ENCODE measurements at places on chromosomes 12 and 14.
A peak's percentile ranks its signal among the peaks of the same experiment; 100 is the strongest.

DNA sequence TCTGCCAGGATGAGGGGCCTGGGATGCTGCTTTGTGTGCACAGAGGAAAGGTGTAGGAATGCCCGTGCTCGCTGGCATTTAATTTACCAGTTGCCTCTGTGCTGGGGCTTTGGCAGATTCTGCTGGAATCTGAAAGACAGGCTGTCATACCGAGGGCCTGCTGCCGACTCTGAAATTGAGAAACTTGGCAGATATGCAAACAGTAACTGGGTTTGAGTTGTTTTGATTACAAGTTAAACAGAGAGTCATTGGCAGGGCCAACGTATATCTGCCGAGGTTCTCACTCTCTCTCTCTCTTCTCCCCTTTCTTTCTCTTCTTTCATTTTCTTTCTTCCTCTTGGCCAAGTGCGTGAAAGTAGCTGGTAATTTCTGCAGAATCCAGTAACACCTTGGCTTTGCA, 618.7 kb downstream of the VRK1 start:
- DNase-seq = no peak

DNA sequence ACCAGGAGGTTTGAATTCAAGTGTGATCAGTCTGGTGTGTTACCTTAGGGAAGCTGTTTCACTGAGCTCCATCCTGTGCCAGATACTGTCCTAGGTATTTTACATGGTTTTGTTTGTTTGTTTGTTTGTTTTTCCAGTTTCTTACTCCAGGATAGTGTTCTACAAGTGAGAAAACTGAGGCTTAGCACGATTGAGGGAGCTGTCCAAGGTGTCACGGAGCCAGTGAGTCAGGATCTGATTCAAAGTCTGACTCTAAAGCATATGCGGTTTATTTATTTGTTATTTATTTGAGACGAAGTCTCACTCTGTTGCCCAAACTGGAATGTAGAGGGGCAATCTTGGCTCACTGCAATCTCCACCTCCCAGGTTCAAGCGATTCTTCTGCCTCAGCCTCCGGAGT, 79.7 kb upstream of the GNG2 start:
- no peak for DNase-seq

DNA sequence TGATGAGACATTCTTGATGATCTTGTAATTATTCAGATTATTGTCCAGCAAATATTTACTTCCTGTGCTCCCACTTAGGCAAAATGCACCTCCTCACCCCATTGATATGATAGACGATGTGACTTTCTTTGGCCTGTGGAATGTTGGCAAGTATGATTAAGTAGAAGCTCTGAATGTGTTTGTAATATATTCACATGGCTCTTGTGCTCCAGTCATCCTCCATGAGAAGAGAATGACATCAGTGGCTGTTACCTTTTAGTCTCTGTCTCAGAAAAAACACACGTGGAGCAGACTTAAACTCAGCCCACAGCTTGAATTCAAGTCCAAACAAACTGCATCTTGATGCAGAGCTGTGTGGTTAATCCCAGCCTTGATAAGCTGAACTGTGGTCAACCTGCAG, 984.3 kb upstream of the FBXO33 start:
- no peak for DNase-seq

GRCh38 chr12:51661836-51662235, 70.8 kb downstream of the SCN8A start:
- DNase-seq = no peak

GRCh38 chr14:77872983-77873382, 73.1 kb downstream of the ADCK1 start:
- no peak for DNase-seq

DNA sequence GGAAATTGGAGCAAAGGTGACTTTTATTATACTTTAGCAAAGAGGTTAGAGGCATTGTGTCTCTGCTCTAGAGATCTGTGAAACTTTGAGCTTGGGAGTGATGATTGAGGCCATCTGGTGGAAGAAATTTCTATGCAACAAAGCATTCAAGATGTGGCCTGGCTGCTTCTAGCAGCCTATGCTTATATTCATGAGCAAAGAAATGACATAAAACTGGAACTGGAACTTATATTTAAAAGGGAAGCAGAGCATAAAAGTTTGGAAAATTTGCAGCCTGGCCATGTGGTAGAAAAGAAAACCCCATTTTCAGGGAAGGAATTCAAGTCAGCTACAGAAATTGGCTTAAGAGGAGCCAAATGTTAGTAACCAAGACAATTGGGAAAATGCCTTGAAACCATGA, 70.4 kb downstream of the SDR9C7 start:
- DNase-seq = no peak

DNA sequence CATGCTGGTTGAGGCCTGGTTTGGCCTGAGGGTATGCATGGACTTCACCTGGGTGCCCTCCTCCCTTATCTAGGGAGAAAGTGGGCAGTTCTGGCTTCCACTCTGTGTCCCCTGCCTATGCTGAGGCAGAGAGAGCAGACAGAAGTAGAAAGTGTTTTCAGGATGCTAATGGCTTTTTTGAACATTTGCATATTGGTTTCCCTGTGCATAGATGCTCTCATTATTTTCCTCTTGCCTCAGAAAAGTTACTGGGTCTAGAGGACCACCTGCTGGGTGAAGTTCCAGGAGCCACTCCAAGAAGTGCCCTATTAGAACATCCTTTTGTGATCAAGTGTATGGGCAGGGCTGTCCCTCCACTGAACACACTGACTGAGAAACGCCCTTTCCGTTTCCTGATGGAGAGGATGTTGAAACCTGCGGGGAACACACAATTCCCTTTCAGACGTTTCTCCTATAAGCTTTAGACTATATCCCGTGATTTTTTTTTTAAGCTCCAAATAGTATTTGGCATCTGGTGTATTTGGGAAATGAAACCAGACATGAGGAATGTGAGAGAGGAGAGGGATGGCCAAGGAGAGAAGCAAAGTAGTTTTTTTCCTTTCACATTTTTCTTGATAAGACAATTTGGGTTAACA, 66.6 kb downstream of the DAAM1 start:
- DNase-seq = no peak

- DNase-seq = peak; percentile 60
Observed at GRCh38 chr12:54173066-54173726, 15.6 kb downstream of the SMUG1 start.

- DNase-seq = no peak
Observed at GRCh38 chr12:64782191-64782876, 23.1 kb upstream of the GNS start.

GRCh38 chr12:104682790-104683279, 226.1 kb downstream of the CHST11 start:
- no peak for DNase-seq
